ENCODE measurements at places on chromosomes 5 and 9. TPM values are rescaled to one million over a fixed set of nuclear protein-coding genes. Genes with fewer than 3 reads are reported as not detected.

The SLC36A2 gene
- 0.04 TPM for polyA plus RNA-seq

GRCh38 chr9:137441289-137441934 lies at the start of gene ENTPD8:
Gene ENTPD8, minus strand, starts transcription at chr9:137441357. Its CDS starts 3,072 bp downstream, at chr9:137438285.
- DNase-seq, result no peak

- DNase-seq, result no peak
These were observed 19.8 kb downstream of the IFT74 start for GRCh38 chr9:26975728-26976707.

The CCL27 gene
- not detected for polyA plus RNA-seq

DNA sequence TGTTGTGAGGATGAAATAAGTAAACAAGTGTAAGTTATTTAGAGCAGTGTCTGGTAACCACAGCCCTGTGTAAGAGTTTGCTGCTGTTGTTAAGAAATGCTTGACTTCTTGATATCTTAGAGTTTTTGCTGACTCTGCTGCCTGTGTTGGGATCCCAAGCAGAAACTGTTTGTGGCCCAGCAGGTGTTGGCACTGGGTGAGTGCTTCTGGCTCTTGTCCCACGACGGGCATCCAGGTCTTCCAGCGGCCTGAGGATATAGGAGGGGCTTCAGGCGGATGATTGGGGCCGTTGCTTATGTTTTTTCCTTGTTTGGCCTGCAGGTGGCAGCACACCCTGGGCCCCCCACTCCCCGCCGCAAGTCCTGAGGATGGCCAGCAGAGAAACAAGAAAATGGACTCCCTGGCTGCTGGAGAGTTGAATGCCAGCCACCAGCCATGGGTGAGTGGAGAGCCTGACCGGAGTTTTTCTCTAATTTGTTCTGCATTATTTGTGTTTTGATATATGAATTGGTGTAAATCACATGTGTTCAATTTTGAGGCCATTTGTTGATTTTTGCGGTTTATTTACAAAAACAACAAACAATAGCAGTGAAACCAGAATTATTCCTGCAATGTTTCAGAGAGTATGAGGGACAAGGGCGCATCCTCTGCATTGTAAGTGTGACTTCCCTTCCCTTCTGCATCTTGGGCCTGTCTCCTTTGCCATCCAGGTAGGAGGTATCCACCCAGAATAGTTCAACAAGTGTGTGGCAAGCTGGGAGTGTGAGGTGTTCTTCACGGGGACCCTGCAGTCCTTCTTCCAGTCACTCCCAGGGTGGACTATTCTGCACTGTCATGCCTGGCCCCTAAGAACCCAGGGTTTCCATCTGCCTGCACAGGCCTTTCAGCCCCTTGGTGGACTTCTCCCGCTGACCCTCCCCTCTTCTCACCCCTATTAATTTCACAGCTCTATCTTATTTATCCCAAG lies 50.3 kb downstream of the SLC22A5 start:
- peak; percentile 69 for DNase-seq

The WDR70 gene
- polyA plus RNA-seq, result 48.4 TPM

The BTNL8 gene
- 0.85 TPM for polyA plus RNA-seq

DNA sequence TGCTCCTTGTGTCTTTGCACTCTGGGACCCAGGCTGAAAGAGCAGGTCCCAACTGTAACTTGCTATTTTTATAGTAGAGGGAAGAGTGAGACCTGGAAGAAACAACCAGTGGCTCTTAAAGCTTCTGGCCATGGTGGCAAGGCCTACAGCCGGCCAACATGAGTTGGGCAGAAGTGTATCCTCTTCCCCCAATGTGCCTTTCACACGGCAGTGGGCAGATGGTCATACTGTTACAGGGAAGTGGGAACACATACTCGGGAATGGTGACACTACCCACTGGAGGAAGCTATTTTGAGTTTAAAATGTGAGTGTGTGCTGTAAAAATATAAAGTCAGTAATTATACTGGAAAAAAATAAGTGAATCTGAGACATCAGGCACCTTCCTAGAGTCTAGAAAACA lies 116.0 kb downstream of the MVB12B start:
- no peak for DNase-seq

The TAF11L5 gene
- polyA plus RNA-seq, result not detected

DNA sequence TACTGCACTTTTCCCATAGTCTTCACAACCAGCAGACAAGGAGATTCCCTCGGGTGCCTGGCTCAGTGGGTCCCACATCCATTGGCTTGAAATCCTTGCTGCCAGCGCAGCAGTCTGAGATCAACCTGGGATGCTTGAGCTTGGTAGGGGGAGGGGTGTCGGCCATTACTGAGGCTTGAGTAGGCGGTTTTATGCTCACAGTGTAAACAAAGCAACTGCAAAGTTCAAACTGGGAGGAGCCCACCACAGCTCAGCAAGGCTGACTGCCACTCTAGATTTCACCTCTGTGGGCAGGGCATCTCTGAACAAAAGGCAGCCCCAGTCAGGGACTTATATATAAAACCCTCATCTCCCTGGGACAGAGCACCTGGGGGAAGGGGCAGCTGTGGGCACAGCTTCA lies 512.3 kb upstream of the MPDZ start:
- no peak for DNase-seq

The C5orf63 gene
- 10.4 TPM for polyA plus RNA-seq

GRCh38 chr9:124309667-124310084 lies 51.9 kb downstream of the NEK6 start:
- DNase-seq, result no peak

The SPTLC1 gene
- 100 TPM for polyA plus RNA-seq

GRCh38 chr9:130428086-130428665 lies 16.6 kb upstream of the ASS1 start:
- DNase-seq, result no peak

DNA sequence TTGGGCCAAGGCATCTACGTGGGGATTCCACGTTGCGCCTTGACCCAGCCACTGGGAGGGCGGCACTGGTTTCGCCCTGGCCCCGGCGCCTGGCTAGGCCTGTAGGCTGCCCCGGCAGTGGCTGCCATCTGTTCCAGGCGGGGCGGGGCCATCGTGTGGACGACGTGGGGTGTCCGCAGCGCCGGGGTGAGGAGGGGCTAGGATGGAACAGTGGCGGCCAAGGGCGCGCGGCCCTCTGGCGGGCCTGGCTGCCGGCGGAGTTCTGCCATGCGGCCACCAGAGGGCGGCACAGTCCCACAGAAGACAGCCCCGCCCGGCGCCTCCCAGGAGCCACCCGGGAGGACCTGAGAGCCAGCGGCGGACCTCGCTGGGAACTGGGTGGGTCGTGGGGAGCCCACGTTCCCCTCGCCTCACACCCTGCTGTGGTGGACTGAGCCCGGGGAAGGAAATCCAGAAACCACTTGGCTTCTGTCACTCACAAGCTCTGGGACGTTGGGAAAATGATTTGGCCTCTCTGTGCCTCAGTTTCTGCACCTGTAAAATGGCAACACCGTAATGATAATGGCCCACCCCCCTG lies 22.6 kb upstream of the RAPGEF1 start:
- peak; percentile 51 for DNase-seq

All from right lung (tissue), 10 donors.